ENCODE measurements at places on chromosomes 3 and 15. TPM values are rescaled to one million over a fixed set of nuclear protein-coding genes. Genes with fewer than 3 reads are reported as not detected.

DNA sequence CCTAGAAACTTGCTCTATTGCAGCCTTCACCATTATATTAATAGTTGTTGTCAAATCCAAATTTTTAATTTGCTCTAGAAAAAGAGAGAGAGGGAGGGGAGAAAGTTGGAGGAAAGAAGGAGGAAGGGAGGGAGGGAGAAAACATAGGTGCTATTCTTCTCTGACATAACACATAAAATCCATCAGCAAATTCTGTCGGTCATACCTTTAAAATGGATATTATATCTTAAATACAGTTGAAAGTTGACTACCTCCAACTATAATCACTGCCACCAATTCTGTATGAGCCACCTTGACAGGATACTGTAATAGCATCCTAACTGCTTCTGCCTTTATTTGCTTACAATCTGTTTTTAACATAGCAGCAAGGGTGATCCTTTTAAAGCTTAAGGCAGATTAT, 314.7 kb upstream of the ALCAM start:
- no peak for DNase-seq

DNA sequence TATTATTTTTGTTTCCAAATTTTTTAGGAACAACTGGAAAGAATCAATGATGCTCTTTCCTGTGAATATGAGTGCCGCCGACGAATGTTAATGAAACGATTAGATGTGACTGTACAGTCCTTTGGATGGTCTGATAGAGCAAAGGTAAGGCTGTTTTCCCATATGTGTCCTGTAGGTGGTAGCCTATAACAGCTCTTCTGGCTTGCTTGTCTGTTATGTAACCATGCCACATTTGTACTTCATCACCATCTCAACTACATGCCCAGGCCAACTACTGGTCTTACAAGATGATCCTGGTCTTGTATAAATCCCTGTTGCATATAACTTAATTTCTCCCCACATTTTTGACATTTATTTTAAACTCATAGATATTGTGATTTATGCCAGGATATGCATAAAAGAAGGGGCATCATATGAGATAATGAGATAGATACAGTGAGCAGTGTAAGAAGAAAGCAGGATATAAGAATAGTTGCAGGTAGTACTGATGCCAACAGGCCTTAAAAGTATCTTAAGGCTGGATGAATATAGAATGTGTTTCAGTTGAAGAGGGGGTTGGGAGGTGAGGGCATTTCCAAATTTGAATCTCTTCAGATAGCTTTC, 20.3 kb downstream of the FAM98B start:
- DNase-seq = peak; percentile 40

DNA sequence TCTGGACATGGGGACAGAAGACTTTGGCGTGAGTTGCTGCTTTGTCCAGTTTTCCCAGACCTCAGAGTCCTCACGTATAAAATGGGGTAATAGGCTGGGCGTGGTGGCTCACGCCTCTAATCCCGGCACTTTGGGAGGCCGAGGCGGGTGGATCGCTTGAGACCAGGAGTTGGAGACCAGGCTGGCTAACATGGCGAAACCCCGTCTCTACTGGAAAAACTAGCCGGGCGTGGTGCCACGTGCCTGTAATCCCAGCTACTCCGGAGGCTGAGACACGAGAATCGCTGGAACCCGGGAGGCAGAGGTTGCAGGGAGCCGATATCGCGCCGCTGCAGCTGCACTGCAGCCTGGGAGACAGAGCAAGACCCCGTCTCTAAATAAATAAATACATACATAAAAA, 22.7 kb upstream of the IGF1R start:
- no peak for DNase-seq

The MME gene
- total RNA-seq = 1.4 TPM

GRCh38 chr3:149883134-149883533, 70.1 kb downstream of the RNF13 start:
- no peak for DNase-seq
